ENCODE measurements at places on chromosomes 3 and 15. TPM values are rescaled to one million over a fixed set of nuclear protein-coding genes. Genes with fewer than 3 reads are reported as not detected.

DNA sequence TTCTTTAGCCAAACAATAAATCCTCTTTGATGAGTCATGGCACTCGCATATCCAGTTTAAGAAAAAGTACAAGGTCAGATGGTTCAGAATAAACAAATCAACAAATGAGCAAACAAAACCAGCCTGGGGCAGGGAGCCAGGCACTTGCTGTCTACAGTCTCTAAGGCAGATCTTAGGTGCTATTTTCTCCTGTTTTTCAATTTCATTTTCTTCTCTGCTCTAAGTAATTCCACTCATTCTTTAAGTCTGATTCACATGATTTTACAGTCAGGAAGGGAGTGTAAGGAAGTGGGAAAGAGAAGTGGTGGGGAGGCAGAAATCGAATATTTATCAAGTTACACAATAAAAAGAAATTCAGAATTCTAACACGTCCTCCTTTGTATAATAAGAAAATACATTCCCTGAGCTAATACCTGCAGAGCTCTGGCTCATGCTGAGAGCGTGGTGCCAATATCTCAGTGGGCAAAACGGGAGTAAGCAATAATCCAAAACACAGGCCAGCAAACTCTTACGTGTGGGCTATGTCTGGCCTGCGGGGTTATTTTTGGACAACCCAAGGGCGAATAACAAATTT, 298.6 kb downstream of the ADAMTS17 start:
- no peak for DNase-seq

INSYN1 gene
- total RNA-seq = 7.7 TPM

DNA sequence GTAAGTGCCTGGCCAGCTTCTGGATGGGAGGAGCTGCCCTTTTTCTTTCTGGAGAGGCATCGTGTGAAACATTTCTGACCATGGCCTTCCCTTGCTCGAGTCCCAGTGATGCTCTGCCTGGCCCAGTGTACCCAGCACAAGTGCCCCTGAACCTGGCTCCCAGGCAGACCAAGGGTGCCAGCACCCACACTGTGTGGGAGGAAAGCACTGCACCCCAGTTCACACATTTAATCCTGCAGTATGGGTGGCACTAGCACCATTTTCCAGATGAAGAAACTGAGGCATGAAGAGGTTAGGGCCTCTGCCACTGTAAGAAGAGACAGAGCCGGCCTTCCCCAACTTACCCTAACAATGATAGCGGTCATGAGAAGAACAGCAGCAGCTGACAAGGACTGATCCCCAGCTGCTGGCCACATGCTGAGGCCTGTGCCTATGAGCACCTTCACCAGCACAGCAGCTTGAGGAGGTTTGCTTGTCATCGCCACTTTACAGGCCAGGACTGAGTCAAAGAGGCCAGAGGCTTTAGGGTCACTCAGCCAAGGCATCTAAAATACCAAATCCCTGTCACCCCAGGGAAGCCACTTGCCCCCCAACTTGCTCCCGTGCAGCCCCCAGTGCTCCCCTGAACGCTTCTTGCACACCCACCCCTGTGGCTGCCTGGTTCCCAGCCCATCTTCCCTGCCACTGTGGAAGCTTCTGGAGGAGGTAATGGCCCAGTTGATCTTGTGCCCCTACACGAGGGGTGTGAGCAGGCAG, 15.0 kb downstream of the PRR23E start:
- DNase-seq = no peak

GRCh38 chr3:129947538-129948240, 26.8 kb upstream of the TRH start:
- no peak for DNase-seq

GRCh38 chr15:47542312-47542989, 174.9 kb upstream of the SEMA6D start:
- DNase-seq = peak; percentile 58

SEMA7A gene
- total RNA-seq = 11.7 TPM

RARB gene
- total RNA-seq = 5.5 TPM

- no peak for DNase-seq
Observed at GRCh38 chr3:156180077-156180476, 59.7 kb downstream of the KCNAB1 start.

GRCh38 chr15:74374648-74375302, 7.3 kb upstream of the CYP11A1 start:
- DNase-seq = no peak

- no peak for DNase-seq
Observed at GRCh38 chr15:61441891-61442290, 212.8 kb upstream of the RORA start.

GRCh38 chr15:66595931-66596545, 30.2 kb upstream of the LCTL start:
- DNase-seq = peak; percentile 78

DNA sequence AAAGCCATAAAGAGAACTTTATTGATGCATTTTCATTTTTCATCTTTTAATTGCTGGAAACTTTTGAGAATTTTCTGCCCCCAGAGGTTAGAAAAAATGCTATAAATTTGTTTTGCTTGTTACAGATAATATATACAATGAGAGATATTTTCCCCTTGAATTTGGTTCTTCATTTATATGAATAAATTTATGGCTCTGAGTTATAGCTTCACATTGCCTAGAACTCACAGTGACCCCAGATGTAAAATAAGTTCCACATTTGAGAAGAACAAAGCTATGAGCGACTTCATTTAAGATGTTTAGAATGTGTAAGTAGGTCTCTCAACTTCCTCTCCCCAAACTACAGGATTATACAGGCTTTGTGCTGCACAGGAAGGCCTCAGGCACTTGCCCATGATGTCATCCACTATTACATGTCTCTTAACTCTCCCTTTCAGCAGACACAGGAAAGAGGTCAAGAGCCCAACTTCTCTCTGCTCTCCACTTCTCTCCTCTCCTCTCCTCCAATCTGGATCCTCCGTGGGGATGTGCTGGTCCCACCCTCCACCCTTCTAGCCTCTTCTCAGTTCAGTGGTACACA, 92.8 kb downstream of the DUT start:
- no peak for DNase-seq

- no peak for DNase-seq
Observed at GRCh38 chr15:75868019-75868418, 24.8 kb downstream of the UBE2Q2 start.

DNA sequence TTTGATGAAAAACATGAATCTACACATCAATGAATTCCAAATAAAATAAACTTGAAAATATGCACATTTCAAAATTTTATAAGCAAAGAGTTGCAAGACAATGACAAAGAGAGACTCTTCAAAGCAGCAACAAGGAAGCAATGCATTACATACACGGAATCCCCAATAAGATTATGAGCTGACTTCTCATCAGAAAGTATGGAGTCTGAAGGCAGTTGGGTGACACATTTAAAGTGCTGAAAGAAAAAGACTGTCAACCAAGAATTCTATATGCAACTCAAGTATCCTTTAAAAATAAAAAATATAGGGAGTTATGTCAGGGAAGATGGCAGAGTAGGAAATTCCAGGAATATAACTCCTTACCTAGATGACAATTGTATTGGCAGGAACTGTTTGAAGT, 46.5 kb upstream of the PRSS50 start:
- no peak for DNase-seq

GPR171 gene
- total RNA-seq = 0.39 TPM

GRCh38 chr3:193559100-193559499, 4.4 kb upstream of the ATP13A4 start:
- DNase-seq = no peak

CD86 gene
- total RNA-seq = 6.8 TPM
